ENCODE measurements at places on chromosomes 2 and 18. TPM values are rescaled to one million over a fixed set of nuclear protein-coding genes. Genes with fewer than 3 reads are reported as not detected.

Gene OSR1
- 9.7 TPM for total RNA-seq

Gene GAL3ST2
- 0.22 TPM for total RNA-seq

Gene NRP2
- 104 TPM for total RNA-seq

Gene SCYGR8
- total RNA-seq, result not detected

Gene TUBB8B
- not detected for total RNA-seq

Gene EFHD1
- 4.7 TPM for total RNA-seq

Gene RBKS
- total RNA-seq, result 8.4 TPM

Gene ERCC3
- 46.9 TPM for total RNA-seq

Gene FMNL2
- total RNA-seq, result 31.2 TPM

Gene HAAO
- total RNA-seq, result not detected

Gene GALNT13
- total RNA-seq, result 13.4 TPM

Gene TRIM54
- total RNA-seq, result 1.2 TPM

Gene SLC23A3
- 0.29 TPM for total RNA-seq

Gene EPAS1
- 101 TPM for total RNA-seq

Gene PAPOLG
- 10.6 TPM for total RNA-seq

Gene PFN4
- total RNA-seq, result 2.5 TPM

Gene ACMSD
- not detected for total RNA-seq

Gene DNAH6
- 0.02 TPM for total RNA-seq

Gene PRSS56
- total RNA-seq, result 0.10 TPM

Gene NT5DC4
- total RNA-seq, result 0.94 TPM

Gene B3GNT7
- total RNA-seq, result 2.2 TPM

Gene LAMA1
- total RNA-seq, result 0.16 TPM

Gene MTHFD2
- total RNA-seq, result 148 TPM

Gene MEX3C
- 18.7 TPM for total RNA-seq

Gene ESCO1
- 8.1 TPM for total RNA-seq

Gene RIT2
- total RNA-seq, result not detected

Gene AQP12A
- total RNA-seq, result not detected

Gene FZD7
- 6.7 TPM for total RNA-seq

Gene KIAA2012
- not detected for total RNA-seq

Gene KCNF1
- total RNA-seq, result 29.8 TPM

Gene ALPG
- total RNA-seq, result 0.42 TPM

Gene CRYGD
- total RNA-seq, result not detected

Gene ARHGAP25
- total RNA-seq, result 0.22 TPM

Gene SEPTIN10
- total RNA-seq, result 32.1 TPM

Gene DCDC2C
- total RNA-seq, result 0.15 TPM

Gene DHRS9
- total RNA-seq, result 3.3 TPM

Gene FEV
- total RNA-seq, result not detected

Gene ASPRV1
- 0.38 TPM for total RNA-seq

Gene ARHGAP28
- total RNA-seq, result not detected

Gene RGPD3
- total RNA-seq, result 0.16 TPM
